ENCODE measurements at places on chromosomes 11 and 22. TPM values are rescaled to one million over a fixed set of nuclear protein-coding genes. Genes with fewer than 3 reads are reported as not detected.

Gene ZNRD2
- total RNA-seq, result 73.5 TPM

Gene PRDM11
- 8.0 TPM for total RNA-seq

Gene GPHA2
- total RNA-seq, result not detected

Gene GGTLC3
- not detected for total RNA-seq

Gene BAIAP2L2
- total RNA-seq, result 5.4 TPM

Gene MYBPC3
- total RNA-seq, result 0.07 TPM

Gene CENPM
- total RNA-seq, result 37.5 TPM

Gene PISD
- 31.8 TPM for total RNA-seq

Gene LRRC74B
- total RNA-seq, result not detected

Gene SLC25A1
- total RNA-seq, result 45.3 TPM

Gene ARFGAP2
- total RNA-seq, result 30.4 TPM

Gene SMC1B
- 0.03 TPM for total RNA-seq

Gene POU2F3
- not detected for total RNA-seq

Gene PRR5
- 20.9 TPM for total RNA-seq

Gene TCF20
- total RNA-seq, result 15.2 TPM

Gene MMP3
- total RNA-seq, result 0.41 TPM

Gene ETS1
- total RNA-seq, result 27.7 TPM

Gene MYEOV
- total RNA-seq, result 112 TPM

Gene TPBGL
- total RNA-seq, result 0.27 TPM

Gene TRIM49
- not detected for total RNA-seq

Gene ZNF215
- total RNA-seq, result 1.3 TPM

Gene MMP11
- 0.12 TPM for total RNA-seq

Gene BID
- total RNA-seq, result 78.8 TPM

Gene CECR2
- total RNA-seq, result 0.08 TPM

Gene MIOX
- total RNA-seq, result not detected

Gene BEST1
- 2.5 TPM for total RNA-seq

Gene HTR3A
- not detected for total RNA-seq

Gene CTSW
- total RNA-seq, result not detected

Gene CD6
- 0.15 TPM for total RNA-seq

Gene DUSP8
- 2.5 TPM for total RNA-seq

Gene OR51E2
- total RNA-seq, result not detected

Gene MS4A12
- not detected for total RNA-seq

Gene OR4A47
- total RNA-seq, result not detected

Gene MMP10
- total RNA-seq, result 1.3 TPM

Gene SEC14L6
- total RNA-seq, result 0.03 TPM

Gene OAF
- 13.3 TPM for total RNA-seq

Gene PHOX2A
- not detected for total RNA-seq

Gene PPFIBP2
- 13.5 TPM for total RNA-seq

Gene GGT1
- total RNA-seq, result 110 TPM

Gene ZBTB16
- not detected for total RNA-seq

Gene CDC45
- 25.9 TPM for total RNA-seq

Gene AQP11
- 2.7 TPM for total RNA-seq

Gene HDAC10
- total RNA-seq, result 13.6 TPM

Gene CHID1
- 70.5 TPM for total RNA-seq

Gene PDGFD
- total RNA-seq, result 7.7 TPM

Gene NCR3LG1
- total RNA-seq, result 1.7 TPM

Gene IGSF9B
- total RNA-seq, result 1.7 TPM

Gene MAP4K2
- 9.8 TPM for total RNA-seq

Gene IFITM5
- not detected for total RNA-seq

Gene TESMIN
- total RNA-seq, result 5.9 TPM

Gene TP53AIP1
- total RNA-seq, result not detected

Gene ARHGAP20
- 0.02 TPM for total RNA-seq

Gene IGLL5
- not detected for total RNA-seq

Gene GRAMD1B
- 45.0 TPM for total RNA-seq

Gene OR52D1
- not detected for total RNA-seq

Gene MYO7A
- 1.2 TPM for total RNA-seq

Gene KCNJ11
- total RNA-seq, result 0.44 TPM

Gene ALKBH8
- 7.1 TPM for total RNA-seq

Gene MS4A3
- total RNA-seq, result not detected

Gene CNGA4
- total RNA-seq, result 0.03 TPM
